ENCODE measurements at places on chromosomes 3 and 15. TPM values are rescaled to one million over a fixed set of nuclear protein-coding genes. Genes with fewer than 3 reads are reported as not detected.

CIB2 gene
- 2.0 TPM for total RNA-seq

SHC4 gene
- 2.5 TPM for total RNA-seq

MLF1 gene
- total RNA-seq = 12.9 TPM

PROK2 gene
- not detected for total RNA-seq

RASGRP1 gene
- total RNA-seq = 14.9 TPM

RETNLB gene
- total RNA-seq = not detected

LRRN1 gene
- 4.9 TPM for total RNA-seq

SLC22A14 gene
- total RNA-seq = 0.64 TPM

GRCh38 chr3:188097791-188098190, 56.2 kb upstream of the LPP start:
- no peaks in the 10 kb centered on the region for H3K4me1 ChIP-seq
- H3K4me3 ChIP-seq = no peak overlapping the region
- H3K36me3 ChIP-seq = no peaks in the 10 kb centered on the region
- no peak for DNase-seq
- H3K27ac ChIP-seq = no peak overlapping the region
- no peaks in the 10 kb centered on the region for H3K27me3 ChIP-seq

DNA sequence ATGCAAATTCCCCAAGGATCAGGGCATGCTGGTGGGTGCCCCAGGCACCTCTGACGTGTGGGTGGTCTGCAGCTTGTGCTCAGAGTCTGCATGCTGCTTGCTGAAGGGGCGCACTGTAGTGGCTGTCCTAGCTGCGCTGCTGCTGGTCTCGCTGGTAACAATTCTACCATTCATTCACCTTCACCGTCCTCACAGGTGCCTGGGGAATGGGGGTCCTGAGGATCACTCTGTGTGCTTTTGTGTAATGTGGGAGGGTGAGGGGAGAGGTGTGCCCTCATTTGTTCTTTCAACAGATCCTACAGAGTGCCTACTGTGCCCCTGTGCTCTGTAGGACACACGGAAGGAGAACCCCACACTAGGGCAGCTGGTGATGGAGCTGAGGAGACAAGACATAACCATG, 2.1 kb upstream of the ITGA11 start:
- H3K36me3 ChIP-seq = no peaks in the 10 kb centered on the region
- H3K4me3 ChIP-seq = no peak overlapping the region
- no peak for DNase-seq
- no peak overlapping the region for H3K27ac ChIP-seq
- peaks cover 17% of the 10 kb centered on the region for H3K4me1 ChIP-seq

- no peak overlapping the region for H3K27ac ChIP-seq
- DNase-seq = no peak
- H3K36me3 ChIP-seq = no peaks in the 10 kb centered on the region
- H3K27me3 ChIP-seq = no peaks in the 10 kb centered on the region
- peaks cover 19% of the 10 kb centered on the region for H3K4me1 ChIP-seq
- H3K4me3 ChIP-seq = no peak overlapping the region
These were observed 266.3 kb downstream of the RPLP1 start for GRCh38 chr15:69718916-69719315.

DNA sequence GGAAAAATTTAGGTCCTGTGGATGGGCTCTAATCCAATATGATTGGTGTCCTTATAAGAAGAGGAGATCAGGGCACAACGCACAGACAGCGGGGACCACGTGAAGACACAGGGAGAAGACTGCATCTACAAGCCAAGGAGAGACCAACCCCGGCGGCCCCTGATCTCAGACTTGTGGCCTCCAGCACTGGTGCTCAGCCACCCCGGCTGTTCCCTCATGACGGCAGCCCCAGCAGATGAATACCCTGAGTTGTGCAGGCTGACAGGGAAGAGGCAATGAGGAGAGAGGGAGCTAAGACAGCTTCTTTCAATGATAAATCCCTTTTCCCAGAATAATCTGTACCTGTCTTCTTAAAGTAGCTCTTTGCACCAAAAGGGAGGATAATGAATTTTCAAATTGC, 33.3 kb upstream of the CGNL1 start:
- no peaks in the 10 kb centered on the region for H3K27me3 ChIP-seq
- no peaks in the 10 kb centered on the region for H3K4me1 ChIP-seq
- no peak overlapping the region for H3K27ac ChIP-seq

GRCh38 chr3:11953778-11954177, 50.4 kb upstream of the SYN2 start:
- H3K36me3 ChIP-seq = no peaks in the 10 kb centered on the region
- H3K27ac ChIP-seq = no peak overlapping the region
- no peaks in the 10 kb centered on the region for H3K4me1 ChIP-seq
- no peak overlapping the region for H3K4me3 ChIP-seq

DNA sequence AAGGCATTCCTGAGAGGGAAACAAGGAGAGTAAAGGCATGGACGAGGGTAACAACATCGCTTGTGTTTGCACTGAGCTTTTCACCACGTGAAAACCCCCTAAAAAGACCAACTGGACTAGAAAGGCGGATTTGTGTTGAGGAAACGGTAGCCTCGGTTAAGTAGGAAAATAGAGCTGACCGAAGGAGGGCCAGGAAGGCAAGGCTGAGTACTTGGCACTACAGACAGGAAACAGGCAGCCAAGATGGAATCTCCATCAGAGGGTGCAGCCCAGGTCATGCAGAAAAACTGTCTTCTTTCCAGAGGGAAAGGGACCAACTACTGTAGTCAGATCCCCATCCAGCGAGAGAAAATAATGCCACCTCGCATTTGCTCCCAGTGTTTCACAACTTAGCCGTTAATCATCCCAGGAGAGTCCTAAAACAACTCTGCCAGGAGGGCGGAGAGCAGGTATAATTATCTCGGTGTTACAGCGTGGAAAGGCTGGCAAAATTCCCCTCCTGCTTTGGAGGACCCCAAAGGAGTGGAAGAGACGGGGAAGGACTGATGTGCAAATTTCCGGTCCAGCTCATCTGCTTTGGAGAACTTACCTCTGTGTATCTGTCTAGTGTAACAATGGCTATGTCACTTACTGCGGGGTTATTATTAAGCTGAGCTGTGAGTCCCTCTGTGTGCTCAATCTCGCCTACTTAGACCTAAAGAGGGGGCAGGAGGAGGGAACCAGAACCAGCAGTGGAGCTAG, 77.2 kb downstream of the MYO1E start:
- H3K4me1 ChIP-seq = peaks cover 45% of the 10 kb centered on the region
- H3K4me3 ChIP-seq = no peak overlapping the region
- DNase-seq = no peak
- H3K27ac ChIP-seq = peak overlapping the region; percentile 84
- no peaks in the 10 kb centered on the region for H3K27me3 ChIP-seq

DNA sequence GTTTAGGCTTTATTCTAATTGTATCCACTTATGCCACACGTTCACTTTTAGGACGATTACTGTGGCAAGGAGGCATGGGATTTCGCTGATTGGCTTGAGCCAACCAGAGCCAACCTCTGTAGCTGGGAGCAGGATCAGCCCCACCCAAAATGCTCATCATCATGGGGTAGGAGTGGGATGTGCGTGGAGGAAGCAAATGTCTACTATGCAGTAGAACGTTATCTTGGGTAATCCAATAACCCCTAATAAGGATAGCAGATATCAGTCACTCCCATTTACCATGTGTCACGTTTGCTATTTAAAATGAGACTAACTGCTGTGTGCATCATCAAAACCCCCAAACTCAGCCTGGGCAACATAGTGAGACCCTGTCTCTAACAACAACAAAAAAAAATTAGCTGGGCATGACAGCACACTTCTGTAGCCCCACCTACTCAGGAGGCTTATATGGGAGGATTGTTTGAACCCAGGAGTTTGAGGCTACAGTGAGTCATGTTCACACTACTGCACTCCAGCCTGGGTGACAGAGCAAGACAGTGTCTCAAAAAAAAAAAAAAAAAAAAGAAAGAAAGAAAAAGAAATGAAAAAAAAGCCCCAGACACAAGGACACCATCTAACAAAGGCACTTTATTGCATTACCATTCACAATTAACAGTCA, 17.8 kb upstream of the ITGB5 start:
- no peak overlapping the region for H3K4me3 ChIP-seq
- no peaks in the 10 kb centered on the region for H3K27me3 ChIP-seq
- peaks cover 22% of the 10 kb centered on the region for H3K4me1 ChIP-seq
- H3K27ac ChIP-seq = no peak overlapping the region

- DNase-seq = no peak
- no peaks in the 10 kb centered on the region for H3K27me3 ChIP-seq
- no peak overlapping the region for H3K27ac ChIP-seq
- H3K4me3 ChIP-seq = no peak overlapping the region
- H3K36me3 ChIP-seq = no peaks in the 10 kb centered on the region
These were observed 348.6 kb downstream of the NLGN1 start for GRCh38 chr3:173745952-173746682.

DNA sequence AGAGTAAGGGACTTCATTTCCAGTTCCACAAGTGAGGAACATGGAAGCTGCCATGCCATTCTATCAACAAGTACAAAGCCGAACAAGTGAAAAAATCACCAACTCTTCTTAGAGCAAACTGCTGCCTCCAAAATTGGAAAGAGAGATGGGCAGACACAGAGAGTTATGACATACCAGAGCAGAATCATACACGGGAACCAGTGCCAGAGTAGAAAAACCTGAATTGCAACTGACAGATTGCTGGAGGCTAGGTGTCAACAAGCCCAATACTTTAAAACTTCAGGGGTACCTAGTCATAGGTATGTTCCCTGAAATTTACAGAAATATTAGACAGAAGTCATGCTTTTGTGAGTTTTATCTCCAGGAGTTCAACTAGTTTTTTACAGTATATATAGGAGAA, 62.0 kb downstream of the TTBK2 start:
- H3K4me3 ChIP-seq = no peak overlapping the region
- peaks cover 14% of the 10 kb centered on the region for H3K4me1 ChIP-seq
- H3K27ac ChIP-seq = no peak overlapping the region
- H3K27me3 ChIP-seq = no peaks in the 10 kb centered on the region
- no peaks in the 10 kb centered on the region for H3K36me3 ChIP-seq

GRCh38 chr3:179447251-179447650, 4.0 kb downstream of the GNB4 start:
- DNase-seq = no peak
- no peak overlapping the region for H3K27ac ChIP-seq
- H3K36me3 ChIP-seq = no peaks in the 10 kb centered on the region
- H3K4me1 ChIP-seq = peaks cover 44% of the 10 kb centered on the region

GRCh38 chr3:48112813-48113212, 75.4 kb downstream of the CDC25A start:
- no peak overlapping the region for H3K4me3 ChIP-seq
- H3K27ac ChIP-seq = no peak overlapping the region
- no peaks in the 10 kb centered on the region for H3K4me1 ChIP-seq
- no peaks in the 10 kb centered on the region for H3K27me3 ChIP-seq
- no peak for DNase-seq

DNA sequence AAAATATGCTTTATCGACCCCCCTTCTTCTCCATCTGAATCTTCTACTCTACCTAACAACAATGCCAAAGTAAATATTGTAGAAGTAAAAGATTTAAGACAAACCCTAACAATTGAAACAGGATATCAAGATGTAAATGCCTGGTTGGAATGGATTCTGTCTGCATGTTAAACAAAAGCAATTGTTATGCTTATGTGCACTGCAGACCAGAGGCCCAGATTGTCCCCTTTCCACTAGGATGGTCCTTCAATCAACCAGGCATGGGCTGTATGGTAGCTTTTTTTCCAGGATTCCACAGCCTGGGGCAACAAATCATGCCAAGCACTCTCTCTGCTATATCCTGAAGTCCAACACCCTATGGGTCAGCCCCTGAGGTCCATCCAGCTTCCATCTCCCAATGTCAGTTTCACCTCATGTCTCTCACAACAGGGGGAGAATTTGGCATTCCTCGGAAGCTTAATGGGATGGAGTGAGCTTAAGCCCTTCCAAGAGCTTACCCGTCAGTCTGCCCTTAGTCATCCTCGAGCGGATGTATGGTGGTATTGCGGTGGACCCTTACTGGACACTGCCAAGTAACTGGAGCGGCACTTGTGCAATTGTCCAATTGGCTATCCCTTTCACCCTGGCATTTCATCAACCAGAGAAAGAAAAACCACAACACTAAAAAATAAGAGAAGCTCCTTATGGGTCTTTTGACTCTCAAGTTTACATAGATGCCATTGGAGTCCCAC, 36.2 kb downstream of the ZNF589 start:
- H3K4me3 ChIP-seq = no peak overlapping the region
- no peaks in the 10 kb centered on the region for H3K27me3 ChIP-seq
- DNase-seq = no peak
- no peaks in the 10 kb centered on the region for H3K36me3 ChIP-seq
- H3K27ac ChIP-seq = no peak overlapping the region

- H3K4me3 ChIP-seq = no peak overlapping the region
- H3K27me3 ChIP-seq = no peaks in the 10 kb centered on the region
- no peak for DNase-seq
- H3K4me1 ChIP-seq = peaks cover 18% of the 10 kb centered on the region
These were observed 6.4 kb downstream of the WDR73 start for GRCh38 chr15:84647726-84648125.

DNA sequence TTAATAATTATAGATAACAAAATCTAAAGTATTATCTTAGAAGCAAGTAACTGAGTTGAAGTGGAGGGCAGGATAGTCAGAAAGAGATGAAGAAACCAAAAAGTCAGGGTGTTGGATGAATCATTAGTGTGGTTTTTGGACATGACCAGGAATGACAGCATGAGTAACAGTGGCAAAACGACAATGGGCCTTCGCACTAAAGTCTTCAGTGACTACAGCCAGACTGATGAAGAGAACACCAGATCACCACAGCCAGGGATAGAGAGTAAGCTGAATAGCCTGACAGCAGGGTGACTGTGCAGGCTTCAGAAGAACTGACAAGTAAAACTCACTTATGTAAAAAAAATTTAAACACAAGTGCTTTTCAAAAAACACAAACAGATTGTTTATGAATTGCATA, 96.0 kb upstream of the MELTF start:
- H3K4me1 ChIP-seq = no peaks in the 10 kb centered on the region
- H3K27me3 ChIP-seq = no peaks in the 10 kb centered on the region
- no peak overlapping the region for H3K27ac ChIP-seq
- H3K4me3 ChIP-seq = no peak overlapping the region
- H3K36me3 ChIP-seq = peaks cover 35% of the 10 kb centered on the region
- no peak for DNase-seq

- no peaks in the 10 kb centered on the region for H3K27me3 ChIP-seq
- no peak overlapping the region for H3K27ac ChIP-seq
- peaks cover 41% of the 10 kb centered on the region for H3K36me3 ChIP-seq
These were observed 28.7 kb downstream of the USP8 start for GRCh38 chr15:50452927-50453326.

GRCh38 chr3:115512565-115513415, 110.5 kb upstream of the GAP43 start:
- H3K27ac ChIP-seq = no peak overlapping the region
- peaks cover 15% of the 10 kb centered on the region for H3K4me1 ChIP-seq
- H3K36me3 ChIP-seq = no peaks in the 10 kb centered on the region

- H3K4me3 ChIP-seq = no peak within 1 kb of the TSS
- H3K4me1 ChIP-seq = peaks cover 4% of the 10 kb centered on the region
- no peak for DNase-seq
- no peak within 1 kb of the TSS for H3K27ac ChIP-seq
- H3K27me3 ChIP-seq = no peaks in the 10 kb centered on the region
- no peaks in the 10 kb centered on the region for H3K36me3 ChIP-seq
These were observed at the start of gene NRG4 for GRCh38 chr15:76011627-76012551. NRG4 (minus strand) TSS chr15:76012424; CDS start chr15:76011230, 1,194 bp downstream.

DNA sequence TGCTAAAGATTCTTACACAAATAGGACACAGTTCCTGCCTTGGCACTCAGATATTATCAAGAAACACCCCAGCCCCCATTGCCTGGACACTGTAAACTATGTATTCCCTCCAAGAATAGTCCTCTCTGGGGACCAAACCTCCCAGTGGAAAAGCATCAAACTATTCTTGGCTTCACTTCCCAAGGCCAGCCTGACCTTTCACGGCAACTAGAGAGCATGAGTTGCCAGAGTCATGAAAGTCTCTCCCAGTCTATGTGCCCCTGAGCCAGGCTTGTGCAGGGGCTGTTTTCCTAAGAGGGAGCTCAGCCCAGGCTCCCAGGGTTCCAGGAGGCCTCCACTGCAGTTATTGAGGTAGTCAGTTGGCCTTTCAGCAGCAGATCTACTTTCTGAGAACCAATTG, 251.9 kb upstream of the TGFBR2 start:
- no peaks in the 10 kb centered on the region for H3K27me3 ChIP-seq
- DNase-seq = no peak
- H3K4me3 ChIP-seq = no peak overlapping the region
- H3K36me3 ChIP-seq = no peaks in the 10 kb centered on the region
- peaks cover 29% of the 10 kb centered on the region for H3K4me1 ChIP-seq
